ENCODE measurements at places on chromosomes 4 and X.

DNA sequence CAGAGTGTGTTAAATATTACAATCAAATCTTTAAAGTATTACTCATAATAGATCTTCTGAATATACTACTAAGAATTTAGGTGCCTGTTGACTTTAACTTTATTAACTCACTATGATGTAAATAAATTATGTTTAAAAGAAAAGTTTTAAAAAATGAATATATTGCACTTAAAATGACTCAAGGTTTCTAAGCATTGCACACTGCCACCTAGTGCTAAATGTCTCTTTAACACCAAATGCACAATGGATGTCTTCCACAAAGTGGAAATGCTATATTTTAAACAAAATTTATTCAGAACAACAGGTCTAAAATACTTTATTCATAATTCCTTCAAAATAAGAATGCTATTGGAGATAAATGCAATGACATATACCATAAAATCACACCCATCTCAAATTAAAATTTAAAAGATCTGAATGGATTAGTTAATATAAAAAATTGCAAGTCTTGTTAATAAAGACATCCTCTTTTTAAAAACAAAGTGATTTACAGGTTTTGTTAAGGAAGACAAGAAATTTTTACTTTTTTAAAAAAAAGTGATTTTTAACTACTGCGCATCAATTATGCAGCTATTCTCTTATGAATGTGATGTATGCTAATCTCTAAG lies 5.5 kb downstream of the INPP4B start:
- peak; percentile 16 for DNase-seq

GRCh38 chrX:1481636-1482529 lies 29.2 kb upstream of the ASMTL start:
- no peak for DNase-seq

GRCh38 chrX:106932492-106932923 lies 12.3 kb downstream of the CLDN2 start:
- no peak for DNase-seq

- DNase-seq = peak; percentile 18
Observed at GRCh38 chr4:8032381-8032780, 92.7 kb upstream of the AFAP1 start.

DNA sequence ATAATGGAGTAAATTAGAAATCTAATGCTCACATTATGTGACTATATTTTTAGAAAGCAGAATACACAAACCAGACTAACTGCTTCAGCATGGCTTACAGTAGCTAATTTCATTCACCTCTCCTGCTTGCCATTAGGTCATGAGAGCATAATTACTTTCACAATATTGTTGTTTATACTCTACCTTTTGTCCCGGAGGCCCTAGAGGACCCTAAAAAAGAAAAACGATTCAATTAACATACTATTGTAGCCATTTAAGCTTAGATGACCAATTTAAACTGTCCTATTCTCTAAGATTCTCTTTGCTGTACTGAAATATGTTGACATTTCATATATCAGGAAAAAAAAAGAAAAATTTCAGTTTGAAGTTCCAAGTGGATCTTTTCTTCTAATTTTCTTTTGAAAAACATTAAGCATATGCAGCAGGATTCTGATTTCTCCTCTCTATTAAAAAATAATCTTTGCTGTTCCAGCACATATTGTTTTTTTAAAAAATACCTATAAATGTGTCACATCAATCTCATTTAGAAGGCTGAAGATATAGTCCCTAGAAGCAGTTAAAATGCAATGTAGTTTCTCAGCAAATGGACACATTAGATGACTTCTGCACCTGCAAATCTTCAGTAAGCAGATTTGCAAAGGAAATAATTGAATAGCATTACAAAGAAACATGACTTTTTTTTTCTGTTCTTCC lies 157.7 kb upstream of the ETNPPL start:
- peak; percentile 23 for DNase-seq

- DNase-seq = no peak
Observed at GRCh38 chr4:144584428-144584827, 61.5 kb upstream of the HHIP start.

DNA sequence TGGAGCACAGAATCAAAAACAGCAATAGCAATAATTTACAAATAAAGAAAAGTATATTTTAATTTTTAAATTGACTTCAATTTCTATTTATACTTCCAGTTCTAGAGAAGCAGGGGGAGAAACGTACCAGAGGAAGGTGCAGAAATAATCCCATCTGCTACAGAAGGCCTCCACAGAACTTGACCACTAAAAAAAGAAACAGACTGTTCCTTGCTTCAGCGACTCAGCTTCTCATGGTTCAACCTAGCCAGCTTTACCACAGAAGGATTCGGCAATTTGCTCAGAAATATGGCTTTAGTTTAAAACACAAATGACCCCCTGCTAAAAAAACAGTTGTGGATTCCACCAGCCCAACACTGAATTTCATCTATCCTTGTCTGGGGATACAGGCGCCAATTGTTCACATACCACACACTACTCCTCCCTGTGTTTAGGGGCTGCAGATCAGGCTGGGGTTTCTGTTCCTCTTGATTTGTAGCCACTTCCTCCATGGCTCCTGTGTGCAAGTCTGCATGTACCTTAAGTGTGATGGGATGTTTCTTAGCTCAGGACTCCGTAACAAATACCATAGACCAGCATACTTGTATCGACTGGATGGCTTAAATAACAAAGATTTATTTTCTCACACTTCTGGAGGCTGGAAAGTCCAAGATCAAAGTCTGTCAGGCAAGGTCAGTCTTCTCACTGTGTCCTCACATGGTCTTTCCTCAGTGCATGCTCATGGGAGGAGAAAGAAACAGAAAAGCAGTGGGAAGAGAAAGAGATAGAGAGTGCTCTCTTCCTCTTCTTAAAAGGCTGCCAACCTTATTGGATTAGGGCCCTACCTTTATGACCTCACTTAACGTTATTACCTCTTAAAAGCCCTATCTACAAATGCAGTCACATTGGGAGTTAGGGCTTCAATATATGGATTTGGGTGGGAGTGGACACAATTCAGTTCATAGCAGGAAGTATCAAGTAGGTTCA lies 79.1 kb downstream of the AMOT start:
- no peak for DNase-seq

- no peak for DNase-seq
Observed at GRCh38 chrX:69293776-69294601, 128.7 kb upstream of the PJA1 start.

DNA sequence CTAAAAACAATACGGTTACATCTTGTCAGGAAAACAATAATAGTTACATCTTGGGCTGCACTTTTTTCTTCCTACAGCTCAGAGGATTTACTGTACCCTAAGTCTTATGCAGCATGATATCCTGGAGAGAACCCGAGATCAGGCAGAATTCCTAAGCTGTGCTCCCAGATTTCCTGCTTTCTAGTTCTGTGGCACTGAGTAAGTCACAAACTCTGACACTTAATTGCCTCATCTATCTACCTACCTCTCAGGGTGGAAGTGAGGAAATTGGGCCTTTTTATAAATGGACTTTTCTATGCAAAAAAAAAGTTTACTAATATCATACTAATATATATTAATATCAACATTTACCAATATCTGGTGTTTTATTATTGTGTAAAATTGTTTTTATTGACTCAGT lies 438.5 kb downstream of the INPP4B start:
- DNase-seq = no peak

DNA sequence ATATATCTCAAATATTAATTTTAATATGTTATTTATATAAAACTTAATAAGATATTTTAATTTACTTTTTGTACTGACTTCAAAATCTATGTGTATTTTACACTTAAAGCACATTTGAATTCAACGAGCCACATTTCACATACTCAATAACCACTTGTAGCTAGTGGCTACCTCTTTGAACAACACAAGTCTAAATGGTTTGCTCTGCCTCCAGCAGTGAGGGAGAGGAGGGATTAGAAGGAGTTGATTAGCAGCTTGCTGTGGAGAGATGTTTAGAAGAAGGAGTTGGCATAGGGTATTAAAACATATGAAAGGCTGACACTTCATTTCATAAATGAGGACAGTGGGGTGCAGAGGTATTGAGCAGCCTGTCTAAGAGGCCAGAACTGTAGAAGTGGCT lies 124.0 kb downstream of the ARHGAP24 start:
- peak; percentile 80 for DNase-seq

GRCh38 chr4:77669946-77670590 lies 64.4 kb downstream of the CXCL13 start:
- DNase-seq = peak; percentile 41

DNA sequence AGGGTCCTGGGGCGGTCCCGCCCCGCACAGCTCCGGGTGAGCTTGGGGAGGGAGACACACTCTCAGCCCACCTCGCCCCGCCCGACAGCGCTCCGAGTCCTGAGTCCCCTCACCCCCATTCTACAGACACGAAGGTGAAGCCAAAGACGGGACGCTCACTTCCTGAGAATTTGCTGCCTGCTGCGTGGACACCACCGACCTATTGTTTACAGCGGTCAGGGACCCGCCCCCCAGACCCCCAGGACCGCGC lies 796 bp upstream of the ZNF141 start:
- DNase-seq = no peak

GRCh38 chrX:100649550-100650356 lies 5.8 kb downstream of the SRPX2 start:
- no peak for DNase-seq

DNA sequence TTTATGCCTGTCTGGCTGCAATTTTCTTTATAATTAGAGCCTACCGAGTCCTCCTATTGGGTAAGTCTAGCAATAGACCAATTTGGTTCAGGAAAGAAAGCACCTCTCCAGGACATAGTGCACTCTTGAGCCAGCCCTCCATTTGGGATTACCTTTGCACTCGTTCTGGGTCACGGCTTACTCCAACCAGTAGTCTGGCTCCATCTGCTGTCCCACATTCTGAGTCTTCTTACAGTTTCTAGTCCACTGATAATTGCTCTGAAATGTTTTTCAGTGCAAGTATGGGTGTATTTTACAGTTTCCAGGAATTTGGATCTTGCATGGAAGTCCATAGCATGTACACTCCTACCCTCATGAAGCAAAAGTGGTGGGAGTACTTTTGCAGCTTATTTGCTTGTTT lies 34.8 kb upstream of the USP51 start:
- DNase-seq = no peak

DNA sequence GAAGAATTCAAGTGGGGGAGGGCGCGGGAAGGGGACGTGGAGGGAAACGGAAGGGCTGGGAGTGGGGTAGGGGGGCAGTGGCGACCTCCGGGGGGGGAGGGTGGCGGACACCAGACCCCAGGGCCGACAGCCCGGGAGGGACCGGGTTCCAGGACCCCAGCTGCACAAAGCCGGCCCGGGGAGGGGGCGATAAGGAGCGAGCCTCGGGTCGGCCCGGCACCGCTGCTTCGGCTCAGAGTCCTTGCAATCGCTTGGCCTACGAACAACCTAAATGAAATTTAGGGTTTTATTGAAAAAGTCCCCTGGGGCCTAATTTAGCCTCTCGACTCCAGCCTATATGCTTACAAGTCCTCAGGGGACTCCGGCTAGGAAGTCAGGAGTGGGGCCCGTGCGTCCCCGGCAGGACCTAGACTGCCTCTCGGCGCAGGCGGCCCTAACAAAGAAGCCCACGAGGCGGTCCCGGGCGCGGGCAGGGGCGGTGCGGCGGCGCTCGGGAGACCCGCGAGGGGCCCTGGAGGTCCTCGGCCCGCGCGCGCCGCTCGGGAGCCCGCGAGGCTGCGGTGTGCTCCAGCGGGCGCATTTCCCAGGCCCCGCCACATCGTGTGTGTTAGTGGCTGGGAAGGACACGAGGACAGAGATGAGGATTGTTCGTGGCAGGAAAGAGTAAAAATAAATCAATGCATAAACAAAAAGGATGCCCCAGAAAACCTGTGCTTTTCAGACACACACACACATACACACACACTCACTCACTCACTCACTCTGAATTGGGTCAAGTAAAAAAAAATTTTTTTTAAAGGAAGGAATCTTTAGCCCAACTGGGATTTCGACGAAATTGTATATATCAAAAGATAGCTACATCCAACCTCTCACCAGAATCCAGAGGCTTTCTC lies 70.0 kb downstream of the MGST2 start:
- no peak for DNase-seq

GRCh38 chr4:32503241-32503640 lies 1783.1 kb downstream of the PCDH7 start:
- no peak for DNase-seq

GRCh38 chr4:151417164-151417571 lies 8.2 kb downstream of the FHIP1A start:
- no peak for DNase-seq

GRCh38 chr4:110867981-110868720 lies 245.3 kb upstream of the PITX2 start:
- DNase-seq = no peak

DNA sequence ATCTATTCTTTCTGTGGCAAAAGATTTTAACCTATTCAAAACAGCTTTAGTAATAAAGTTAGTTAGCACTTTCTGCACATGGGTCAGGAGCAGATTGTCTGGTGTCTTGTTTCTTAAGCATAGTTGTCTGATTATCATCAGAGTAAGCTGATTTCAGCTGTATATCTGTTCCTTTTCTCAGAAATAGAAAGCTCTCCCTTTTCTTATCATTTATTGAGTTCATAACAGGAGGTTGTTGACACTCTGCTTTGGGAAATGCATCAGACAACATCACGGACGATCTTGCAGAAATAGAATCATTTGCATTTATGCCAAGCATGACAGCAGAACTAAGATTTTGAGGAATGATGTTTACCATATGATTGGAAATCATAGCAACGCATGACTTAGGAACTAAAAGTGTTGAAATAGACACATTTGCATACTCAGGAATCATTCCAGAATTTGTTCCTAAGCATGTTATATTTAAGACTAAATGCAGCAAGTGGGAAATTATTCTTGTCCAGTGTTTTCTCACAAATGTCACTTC lies 66.7 kb downstream of the RBMX2 start:
- DNase-seq = no peak

GRCh38 chr4:81380437-81380836 lies 91.3 kb downstream of the RASGEF1B start:
- DNase-seq = peak; percentile 81

DNA sequence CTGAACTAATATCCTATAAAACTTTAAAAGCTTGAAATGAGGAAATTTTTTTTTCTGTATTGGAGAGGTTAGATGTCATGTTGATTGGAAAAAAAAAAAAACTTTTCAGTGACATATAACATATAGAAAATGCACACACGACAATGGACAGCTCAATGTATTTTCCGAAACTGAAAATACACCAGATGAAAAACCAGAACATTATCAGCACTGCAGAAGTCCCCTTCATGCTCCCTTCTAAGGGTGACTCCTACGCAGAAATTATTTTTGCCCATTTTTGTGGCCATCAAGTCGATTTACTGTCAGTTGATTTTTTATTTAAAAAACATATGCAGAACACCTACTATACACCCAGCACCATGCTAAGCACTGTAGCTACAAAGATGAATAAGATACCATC lies 148.3 kb downstream of the APBB2 start:
- DNase-seq = no peak

GRCh38 chrX:153551135-153551534 lies 33.7 kb downstream of the ATP2B3 start:
- DNase-seq = no peak

DNA sequence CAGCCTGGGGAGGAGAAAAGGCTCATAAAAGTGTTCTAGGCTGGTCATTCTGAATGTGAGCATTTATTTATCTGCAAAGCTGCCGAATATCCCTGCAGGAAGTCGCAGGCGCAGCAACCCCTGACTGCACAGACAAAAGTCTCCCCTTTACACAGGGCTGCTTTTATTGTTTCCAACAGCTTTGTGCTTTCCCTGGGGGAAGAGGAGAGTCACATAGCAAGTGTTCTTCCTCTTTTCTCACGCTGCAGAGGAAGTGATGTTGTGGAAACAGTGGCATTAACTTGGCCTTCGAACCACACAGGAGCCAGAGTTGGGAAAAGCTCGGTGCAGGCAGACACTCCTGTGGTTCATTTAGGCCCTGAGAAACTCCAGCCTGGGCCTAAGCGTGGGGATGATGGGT lies 81.5 kb upstream of the BCOR start:
- DNase-seq = no peak

- peak; percentile 82 for DNase-seq
Observed at GRCh38 chr4:36088542-36088941, 155.8 kb downstream of the ARAP2 start.

Measured in NCI-H1417 (cell line).